ENCODE measurements at places on chromosomes 6 and 20.

GRCh38 chr6:25359891-25360290 lies 80.7 kb downstream of the CARMIL1 start:
- DNase-seq, result no peak

DNA sequence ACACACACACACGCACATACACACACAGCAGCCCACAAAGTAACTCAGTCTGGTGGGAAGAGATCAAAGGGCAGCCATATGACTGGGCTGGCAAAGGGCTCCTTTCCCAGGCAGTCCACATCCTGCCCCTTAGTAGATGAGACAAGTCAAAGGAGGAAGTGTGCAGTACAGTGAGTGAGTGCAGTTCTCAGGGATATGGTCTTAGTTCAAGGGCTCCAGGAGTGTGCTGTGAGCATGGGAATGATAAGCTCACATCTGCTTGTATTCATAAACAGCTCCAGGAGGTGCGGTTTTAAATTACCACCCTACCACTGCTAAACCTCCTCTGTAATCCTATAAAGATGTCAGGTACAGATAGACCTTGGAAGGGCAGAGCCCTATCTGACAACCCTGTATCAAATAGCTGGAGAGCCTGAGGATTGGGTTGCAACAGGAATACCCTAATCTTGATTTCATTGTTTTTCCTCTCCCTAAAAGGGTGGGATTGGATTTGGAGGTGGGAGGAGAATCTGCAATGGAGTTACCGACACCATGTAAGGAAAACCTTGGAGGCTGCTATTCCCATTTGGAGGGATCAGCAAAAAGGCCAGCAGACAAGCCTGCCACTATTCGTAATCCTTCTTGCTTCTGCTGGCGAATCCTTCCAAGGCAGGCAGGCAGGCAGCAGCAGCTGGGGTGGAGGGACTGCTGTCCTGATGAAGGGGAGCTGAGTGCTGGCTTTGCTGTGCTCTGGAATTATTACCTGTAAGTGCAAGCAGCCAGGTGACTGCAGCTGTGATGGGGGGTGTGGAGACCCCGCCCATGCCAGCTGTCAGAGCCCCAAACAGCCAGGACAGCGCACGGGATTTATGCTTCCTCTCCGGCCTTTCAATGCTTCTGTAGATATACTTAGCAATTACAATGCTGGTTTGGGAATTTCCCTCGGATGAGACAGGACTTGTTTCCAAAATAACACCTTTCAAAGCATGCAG lies 342.7 kb downstream of the PRL start:
- no peak for DNase-seq

GRCh38 chr6:88386167-88386566 lies 220.0 kb upstream of the CNR1 start:
- no peak for DNase-seq

- no peak for DNase-seq
Measured at GRCh38 chr6:34138191-34138590, 7.7 kb downstream of the GRM4 start.

DNA sequence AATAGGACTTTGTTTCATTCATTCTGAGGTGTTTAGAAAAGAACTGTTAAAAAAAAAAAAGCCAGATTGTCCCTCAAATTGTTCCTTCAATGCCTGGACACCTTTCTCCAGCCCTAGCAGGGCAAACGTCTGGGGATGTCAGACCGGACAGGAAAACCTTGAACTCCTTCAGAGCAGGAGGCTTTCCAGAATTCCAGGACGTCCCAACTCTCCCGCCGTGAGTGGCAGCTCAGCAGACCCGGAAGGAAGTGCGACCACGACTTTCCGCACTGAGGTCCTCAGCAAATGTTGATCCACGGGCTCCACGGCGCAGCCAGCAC lies 139.1 kb downstream of the DLL1 start:
- DNase-seq, result no peak

DNA sequence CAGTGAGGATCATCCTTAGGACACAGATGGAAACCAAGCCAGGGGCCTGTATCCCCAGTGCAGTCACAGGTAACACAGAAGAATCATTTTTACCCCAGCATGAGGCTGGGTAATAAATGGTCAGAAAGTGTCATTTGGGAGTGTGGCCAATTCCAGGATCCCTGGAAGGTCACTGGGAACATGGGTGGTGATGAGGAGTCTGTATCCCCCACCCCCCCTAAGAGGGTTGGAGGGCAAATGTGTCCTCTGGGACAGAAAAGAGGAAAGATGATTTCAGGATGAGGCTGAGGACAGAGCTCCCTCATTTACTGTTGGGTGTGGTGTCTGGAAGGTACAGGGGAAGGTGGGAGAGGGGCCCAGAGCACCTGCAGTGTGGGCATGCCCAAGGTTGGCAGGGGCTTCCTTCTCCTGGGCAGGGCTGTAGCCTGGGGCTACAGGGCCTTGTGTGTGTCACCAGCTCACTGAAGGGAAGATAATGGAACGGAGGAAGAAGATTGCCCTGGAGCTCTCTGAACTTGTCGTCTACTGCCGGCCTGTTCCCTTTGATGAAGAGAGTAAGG lies 34.5 kb downstream of the PLCG1 start:
- no peak for DNase-seq

- DNase-seq, result no peak
Measured at GRCh38 chr6:43825187-43826115, 55.4 kb downstream of the VEGFA start.

GRCh38 chr6:155955038-155955437 lies 499.4 kb upstream of the NOX3 start:
- no peak for DNase-seq
